ENCODE measurements at places on chromosomes 13 and 19.

DNA sequence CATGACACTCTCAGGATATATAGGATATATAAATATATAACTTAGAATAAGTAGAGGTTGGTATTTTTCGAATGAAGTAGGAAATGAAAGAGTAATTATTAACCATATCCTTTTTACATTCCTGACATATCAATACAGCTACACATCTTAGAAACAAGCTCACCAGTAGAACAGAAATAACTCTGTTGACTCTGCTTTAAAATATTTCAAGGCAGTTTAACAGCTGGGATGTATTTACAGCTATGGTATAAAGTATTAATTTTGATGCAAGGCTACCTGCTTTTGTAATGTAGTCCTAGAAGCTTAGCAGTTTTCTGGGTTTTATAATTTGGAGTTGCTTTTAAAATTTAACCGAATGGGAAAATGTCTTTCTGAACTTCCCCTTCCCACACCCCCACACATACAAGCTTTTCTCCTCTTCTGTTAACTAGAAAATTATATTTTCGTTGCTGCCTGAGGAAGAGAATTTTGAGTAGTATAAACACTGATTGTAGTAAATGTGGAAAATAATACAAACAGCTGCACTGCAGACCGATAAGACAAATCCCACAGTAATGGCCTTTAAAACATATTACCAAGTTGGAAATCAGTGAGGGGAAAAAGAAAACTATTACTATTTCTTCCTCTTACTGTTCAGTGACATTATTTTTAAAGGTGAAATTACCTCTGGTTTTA lies 147.7 kb downstream of the GGACT start:
- no peak for DNase-seq

GRCh38 chr13:30802501-30802900 lies 67.2 kb downstream of the ALOX5AP start:
- DNase-seq = no peak

DNA sequence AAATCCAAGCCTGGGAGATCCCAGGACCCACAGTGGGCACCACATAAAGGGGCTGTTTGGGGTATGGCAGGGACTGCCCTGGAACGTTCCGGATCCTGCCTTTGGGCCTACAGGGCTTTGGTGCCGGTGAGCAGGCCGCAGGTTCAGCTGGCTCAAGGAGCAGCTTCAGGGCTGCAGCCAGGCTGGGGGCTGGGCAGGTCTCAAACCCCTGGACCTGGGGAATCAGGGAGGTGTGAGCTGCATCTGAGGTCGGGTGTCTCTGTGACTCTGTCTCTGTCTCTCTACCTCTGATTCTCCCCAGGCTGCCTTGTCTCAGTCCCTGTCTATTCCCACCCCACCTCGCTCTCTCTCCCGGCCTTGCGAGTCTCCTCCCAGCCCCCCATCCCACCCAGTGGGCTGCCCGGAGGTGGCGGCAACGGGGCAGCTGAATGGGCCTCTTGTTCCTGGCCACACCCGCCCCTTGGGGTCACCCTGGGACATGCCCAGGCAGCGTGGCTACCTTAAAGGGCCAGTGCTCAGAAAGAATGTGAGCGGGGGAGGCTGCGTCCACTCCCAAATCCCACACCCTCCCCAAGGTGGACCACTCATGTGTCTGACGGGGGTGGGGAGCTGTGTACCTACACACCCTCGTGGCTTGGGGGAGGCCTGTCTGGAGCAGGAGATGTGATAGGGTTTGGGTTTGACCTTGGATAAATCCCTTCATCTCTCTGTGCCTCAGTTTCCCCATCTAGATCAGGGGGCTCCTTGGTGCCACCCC lies 31.1 kb downstream of the NFIC start:
- DNase-seq = no peak

GRCh38 chr19:19619181-19619848 lies 828 bp upstream of the PBX4 start:
- DNase-seq = no peak

GRCh38 chr13:41006978-41007743 lies 12.0 kb downstream of the ELF1 start:
- DNase-seq = no peak

- no peak for DNase-seq
Measured at GRCh38 chr13:39892721-39893685, 237.5 kb downstream of the COG6 start.

DNA sequence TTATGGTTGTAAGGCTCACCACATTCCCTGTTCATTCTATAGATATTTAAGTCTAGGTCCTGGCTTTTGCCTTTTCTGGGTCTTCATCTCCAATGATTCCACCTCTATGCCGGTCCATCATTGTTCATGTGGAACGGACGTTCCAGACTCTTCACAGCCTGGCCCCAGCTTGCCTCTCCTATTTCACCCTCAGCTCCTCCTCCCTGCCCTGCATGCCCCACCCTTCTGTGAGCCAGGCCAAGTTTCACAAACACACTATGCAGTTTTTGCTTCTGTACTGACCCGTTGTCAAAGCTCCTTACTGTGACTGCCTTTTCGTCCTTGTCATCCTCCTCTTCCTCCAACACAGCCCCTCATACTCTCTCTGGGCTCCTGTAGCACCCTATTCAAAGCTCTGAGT lies 31.3 kb downstream of the TEX26 start:
- DNase-seq = no peak

DNA sequence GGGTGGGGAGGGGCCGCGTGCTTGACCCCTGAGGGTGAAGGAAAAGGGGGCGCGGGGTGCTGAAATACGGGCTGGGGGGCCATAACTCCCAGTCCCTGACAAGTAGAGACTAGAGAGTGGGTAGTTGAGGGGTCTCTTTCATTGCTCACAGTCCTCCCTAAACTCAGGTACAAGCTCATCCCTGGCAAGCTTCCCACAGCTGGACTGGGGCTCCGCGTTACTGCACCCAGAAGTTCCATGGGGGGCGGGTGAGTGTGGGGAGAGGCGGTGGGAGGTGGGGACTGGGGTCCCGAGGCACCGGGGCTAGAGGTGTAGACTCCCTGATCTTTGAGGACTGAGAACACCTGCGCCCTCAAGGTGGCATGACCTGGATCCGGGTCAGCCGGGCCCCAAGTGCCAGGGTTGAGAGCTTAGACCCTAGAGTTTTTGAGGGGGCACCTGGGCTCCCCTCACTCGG lies 1.3 kb downstream of the ETV2 start:
- no peak for DNase-seq

- peak; percentile 69 for DNase-seq
Measured at GRCh38 chr13:109787135-109787954, 962 bp upstream of the IRS2 start.

- DNase-seq = no peak
Measured at GRCh38 chr13:48492096-48492440, 40.8 kb downstream of the RCBTB2 start.

DNA sequence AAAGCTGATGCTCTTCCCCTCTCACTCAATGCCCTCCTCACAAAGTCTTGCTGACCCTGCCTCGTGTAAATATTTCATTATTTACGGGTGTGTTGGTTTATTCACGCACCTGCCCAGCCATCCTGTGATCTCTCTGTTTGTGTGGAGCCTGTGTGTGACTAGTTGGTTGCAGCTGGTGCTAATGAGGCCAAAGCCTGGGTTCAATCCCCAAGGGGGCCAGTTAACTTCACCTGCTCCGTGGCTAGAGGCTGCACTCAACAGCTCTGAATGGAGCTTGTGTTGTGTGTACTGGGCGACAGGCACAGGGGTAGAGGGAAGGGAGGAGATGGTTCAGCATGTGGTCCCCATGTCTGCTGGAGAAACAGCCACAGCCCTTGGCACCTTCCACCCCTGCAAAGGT lies 109.5 kb downstream of the DNAJC15 start:
- DNase-seq = no peak

Measured in neuronal stem cell (in vitro differentiated cells).